ENCODE measurements at places on chromosomes 3 and 15.

DNA sequence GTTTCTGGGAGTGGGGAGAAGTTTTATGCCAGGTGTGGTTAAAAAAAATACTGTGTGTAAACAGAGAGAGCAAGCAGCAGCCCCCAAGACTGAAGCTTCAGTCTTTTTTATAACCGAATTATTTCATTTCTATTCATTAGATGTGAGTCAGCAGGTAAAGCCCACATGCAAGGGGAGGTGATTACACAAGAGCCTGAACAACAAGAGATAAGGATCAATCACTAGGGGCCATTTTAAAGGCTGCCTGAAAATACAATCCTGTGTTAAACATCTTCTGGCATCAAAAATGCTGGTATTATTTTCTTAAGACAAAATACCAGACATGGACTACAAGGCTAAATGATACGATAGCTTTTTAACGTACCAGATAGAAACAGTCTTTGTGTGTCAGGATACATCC is 217.3 kb downstream of the SUCLG2 start:
- no peak for DNase-seq

DNA sequence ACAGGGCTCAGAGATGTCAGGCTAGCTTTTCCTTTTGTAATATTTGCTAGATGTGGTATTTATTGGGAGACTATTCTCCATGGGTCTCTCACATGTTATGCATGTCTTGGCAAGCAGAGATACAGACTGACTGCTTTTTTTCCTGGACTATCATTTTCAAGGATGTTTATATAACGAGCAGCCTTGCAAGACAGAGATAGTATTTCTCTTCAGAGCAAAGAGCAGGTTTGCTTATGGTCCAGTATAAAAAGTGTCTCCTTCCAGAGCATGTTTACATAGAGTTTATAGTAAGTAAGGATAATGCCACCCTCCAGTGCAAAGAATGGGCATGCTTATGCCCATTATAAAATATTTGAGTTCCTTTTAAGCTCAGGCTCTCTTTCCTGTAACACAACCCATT is 24.6 kb downstream of the GTF2E1 start:
- no peak for DNase-seq

DNA sequence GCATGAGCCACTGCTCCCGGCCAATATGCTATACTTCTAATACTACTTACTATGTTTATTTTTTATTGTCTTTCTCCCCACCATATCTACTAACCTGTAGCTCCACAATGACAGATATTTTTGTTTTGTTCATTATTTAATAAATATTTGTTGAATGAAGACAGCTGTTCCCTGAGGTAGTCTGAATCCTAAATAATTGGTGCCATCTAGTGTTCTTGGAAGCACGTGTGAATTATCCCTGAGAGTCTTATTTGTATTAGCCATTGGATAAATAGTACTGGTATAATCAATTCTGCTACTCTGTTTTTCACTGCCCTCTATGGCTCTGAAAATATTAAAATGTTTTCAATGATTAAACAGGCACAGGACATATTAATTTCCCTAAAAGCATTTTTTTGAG is 5.6 kb upstream of the APPL1 start:
- no peak for DNase-seq

- DNase-seq: no peak
These were observed 9.8 kb upstream of the SUCNR1 start for GRCh38 chr3:151863611-151864010.

- no peak for DNase-seq
These were observed 19.5 kb upstream of the NANOGP8 start for GRCh38 chr15:35104526-35105147.

DNA sequence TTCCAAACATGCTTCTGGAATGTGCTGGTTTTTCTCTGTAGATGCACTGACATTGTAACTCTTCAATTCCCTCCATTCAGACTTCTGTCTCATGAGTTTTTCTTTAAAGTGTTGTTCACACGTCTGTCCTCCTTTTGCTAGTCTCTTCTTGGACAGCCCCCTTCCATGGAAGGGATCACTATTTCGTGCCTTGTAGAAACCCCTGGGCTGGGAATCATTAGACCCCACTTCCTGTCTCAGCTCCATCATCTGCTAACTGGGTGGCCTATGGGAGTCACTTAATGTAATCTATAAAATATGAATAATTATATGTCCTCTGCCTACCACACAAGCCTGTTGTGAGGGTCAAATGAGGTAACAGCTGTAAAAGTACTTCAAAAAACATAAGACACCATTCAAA is 110.6 kb downstream of the THSD4 start:
- no peak for DNase-seq

DNA sequence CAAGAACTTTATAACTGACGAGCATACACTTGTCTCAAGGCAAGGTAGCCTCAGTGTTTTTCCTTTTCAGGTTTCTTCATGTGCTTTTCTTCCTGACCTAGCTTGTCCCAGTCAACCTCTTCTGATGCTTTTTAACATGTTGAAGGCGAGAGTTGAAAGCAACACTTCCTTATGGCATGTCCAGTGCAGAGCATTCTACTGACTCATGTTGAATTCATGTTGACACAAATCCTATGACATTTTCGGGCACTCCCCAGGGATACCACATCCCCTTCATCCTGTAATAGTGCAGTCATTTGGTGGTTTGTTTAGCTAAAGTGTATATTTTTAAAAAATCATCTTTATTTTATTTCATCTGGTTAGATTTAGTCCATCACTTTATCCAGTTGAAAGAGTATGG is 75.9 kb upstream of the CBLB start:
- no peak for DNase-seq

DNA sequence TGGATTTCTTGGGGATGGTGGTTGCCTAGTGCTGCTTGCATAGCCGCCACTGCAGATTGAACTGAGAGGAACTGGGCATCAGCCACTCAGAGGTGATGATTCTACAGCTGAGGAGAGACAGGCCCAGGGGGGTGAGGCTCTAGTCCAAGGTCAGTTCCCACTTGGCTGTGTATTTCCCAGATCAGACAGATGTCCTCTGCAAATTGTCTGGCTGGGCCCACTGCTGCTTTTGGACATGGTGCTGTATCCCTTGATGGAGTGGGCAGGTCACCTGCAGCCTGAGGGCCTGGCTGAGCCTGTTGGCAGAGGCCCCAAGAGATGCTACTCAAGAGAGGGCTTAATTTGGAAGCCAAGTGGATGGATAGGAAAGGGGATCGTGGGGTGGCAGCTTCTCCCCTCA is 124.5 kb upstream of the CTDSPL start:
- DNase-seq: no peak

All from CD4-positive, alpha-beta T cell treated with Interleukin-12 subunit alpha and Interleukin-12 subunit beta, for 1 hour (primary cell).